ENCODE measurements at places on chromosomes 12 and 14. TPM values are rescaled to one million over a fixed set of nuclear protein-coding genes. Genes with fewer than 3 reads are reported as not detected.

The OTX2 gene
- total RNA-seq, result not detected

The SYCP3 gene
- not detected for total RNA-seq

The FSCB gene
- not detected for total RNA-seq

The ANO4 gene
- 0.24 TPM for total RNA-seq

The COPS7A gene
- 83.1 TPM for total RNA-seq

DNA sequence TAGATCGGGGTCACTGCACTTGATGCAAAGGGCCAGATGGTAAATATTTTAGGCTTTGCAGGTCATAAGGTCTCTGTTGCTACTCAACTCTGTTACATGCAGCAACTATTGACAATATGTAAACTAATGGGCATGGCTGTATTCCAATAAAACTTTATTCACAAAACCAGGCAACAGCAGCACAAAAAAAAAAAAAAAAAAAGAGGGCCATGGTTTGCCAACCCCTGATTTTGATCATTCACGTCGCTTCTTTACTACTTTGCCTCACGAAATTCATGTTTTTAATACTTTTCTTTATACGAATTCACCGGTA is 152.9 kb downstream of the RBM19 start:
- DNase-seq, result no peak

DNA sequence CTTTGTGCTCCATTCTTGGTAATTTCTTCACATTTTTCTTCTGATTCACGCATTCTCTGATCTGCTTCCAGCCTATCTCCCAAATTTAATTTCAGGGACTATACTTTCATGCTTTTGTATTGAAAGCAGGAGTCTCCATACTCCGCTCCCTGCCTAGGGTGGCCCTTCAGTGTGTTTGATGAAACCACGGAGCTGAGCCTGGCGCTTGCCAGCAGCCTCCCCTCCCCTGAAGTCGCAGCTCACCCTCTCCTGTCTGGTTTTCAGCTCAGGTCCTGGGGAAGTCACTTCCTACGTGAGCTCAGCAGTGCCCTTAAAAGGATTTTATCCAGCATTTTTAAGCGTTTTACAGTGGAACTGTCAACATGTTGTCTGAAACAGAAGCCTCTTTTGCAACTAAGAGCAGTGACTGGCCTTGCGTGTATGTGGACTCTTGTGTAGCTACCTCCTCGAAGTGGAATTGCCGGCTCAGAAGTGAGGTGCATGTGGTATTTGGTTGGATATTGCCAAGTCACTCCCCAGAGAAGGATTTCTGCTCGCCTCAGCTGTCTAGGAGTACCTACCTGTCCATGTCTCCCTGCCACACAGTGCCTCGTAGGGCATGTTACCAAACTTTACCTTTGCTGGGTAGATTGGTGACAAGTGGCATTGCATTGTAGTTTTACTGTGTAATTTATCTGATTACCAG is 78.5 kb downstream of the TESC start:
- DNase-seq, result no peak

DNA sequence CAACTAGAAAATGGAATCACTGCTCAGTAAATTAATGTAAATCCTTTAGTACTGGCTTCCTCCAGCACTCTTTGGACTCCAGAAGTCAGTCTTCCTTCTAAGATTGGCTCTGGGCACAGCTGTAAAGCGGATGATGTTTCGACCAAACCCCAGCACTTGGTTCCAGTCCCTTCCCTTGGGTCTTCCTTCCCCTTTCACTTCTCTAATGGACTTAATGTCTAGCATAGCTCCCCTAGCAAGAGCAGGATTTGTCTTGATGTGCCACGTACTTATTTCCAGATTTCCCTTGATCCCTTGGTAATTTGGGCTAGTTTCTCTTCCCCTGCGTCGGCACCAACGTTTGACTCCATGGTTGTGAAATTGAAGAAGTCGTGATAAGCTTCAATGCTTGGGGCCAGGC is 28.3 kb downstream of the C12orf75 start:
- DNase-seq, result no peak

- no peak for DNase-seq
These were observed 15.0 kb downstream of the TCP11L2 start for GRCh38 chr12:106317406-106318082.

- DNase-seq, result no peak
These were observed 876.2 kb downstream of the C12orf50 start for GRCh38 chr12:87152841-87153528.

DNA sequence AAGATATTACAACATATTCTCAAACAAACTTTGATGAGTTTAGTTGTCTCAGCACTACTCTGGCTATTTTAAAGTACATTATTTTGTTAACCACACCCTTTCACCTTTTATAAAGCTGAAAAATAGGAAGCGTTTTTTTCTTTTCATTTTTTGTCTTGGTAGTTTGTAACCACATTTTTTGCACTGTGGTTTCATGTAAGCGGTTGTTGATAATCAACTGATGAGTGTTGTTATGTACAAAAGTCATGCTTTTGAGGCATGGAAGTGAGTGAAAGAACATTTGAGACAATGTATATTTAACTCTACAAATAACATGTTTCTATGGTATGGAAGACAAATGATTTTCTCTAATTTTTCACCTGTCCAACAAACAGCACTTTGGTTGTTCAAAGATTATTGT is 52.1 kb upstream of the ATP2B1 start:
- no peak for DNase-seq

DNA sequence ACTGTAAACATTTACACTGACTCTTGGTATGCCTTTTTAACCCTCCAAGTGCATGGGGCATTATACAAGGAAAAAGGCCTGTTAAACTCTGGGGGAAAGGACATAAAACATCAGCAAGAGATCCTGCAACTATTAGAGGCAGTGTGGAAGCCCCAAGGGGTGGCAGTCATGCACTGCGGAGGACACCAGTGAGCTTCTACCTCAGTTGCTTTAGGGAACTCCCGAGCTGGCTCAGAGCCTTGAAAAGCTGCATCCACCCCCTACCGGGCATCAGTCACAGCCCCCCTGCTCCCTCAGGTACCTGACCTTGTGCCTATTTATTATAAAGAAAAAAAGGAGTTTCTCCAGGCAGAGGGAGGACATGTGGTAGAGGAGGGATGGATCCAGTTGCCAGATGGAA is 695.6 kb upstream of the LMO3 start:
- DNase-seq, result no peak

DNA sequence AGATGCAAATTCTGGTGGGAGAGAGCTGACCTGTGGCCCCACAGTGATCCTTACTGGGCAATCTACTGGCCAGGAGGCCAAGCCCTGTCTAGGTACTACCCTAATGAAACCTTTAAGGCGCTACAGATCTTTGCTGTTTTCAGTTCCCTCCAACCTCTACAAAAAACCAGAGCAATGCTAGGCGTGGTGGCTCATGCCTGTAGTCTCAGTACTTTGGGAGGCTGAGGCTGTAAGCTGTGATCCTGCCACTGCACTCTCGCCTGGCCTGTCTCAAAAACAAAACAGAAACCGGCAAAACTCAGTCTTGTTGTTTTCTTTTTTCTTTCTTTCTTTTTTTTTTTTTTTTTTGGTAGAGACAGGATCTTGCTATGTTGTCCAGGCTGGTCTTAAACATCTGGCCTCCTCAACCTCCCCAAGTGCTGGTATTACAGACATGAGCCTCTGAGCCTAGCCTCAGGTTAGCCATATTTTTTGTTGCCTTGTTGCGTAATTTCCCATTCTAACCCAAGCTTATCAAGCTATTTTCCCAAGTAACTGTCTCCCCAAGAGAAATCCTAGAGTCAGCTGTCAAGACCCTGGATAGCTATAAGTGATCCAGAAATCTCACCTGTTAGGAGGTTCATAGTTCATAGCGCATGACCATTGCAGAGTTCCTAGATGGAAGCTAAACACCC is 2.8 kb downstream of the ETFBKMT start:
- DNase-seq, result no peak

DNA sequence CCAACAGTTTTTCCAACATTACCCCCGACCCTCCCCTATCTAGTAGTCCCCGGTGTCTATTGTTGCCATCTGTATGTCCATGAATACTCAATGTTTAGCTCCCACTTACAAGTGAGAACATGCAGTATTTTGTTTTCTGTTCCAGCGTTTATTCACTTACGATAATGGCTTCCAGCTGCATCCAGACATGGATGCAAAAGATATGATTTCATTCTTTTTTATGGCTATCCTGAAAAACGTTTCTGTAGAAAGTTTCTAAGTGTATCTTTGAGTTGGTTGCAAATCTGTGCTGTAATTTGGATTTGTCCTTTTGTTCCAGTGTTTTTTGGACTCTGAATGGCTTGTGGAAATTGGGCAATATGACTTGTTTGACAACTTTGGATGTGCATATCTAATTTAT is 11.7 kb downstream of the SP1 start:
- no peak for DNase-seq

DNA sequence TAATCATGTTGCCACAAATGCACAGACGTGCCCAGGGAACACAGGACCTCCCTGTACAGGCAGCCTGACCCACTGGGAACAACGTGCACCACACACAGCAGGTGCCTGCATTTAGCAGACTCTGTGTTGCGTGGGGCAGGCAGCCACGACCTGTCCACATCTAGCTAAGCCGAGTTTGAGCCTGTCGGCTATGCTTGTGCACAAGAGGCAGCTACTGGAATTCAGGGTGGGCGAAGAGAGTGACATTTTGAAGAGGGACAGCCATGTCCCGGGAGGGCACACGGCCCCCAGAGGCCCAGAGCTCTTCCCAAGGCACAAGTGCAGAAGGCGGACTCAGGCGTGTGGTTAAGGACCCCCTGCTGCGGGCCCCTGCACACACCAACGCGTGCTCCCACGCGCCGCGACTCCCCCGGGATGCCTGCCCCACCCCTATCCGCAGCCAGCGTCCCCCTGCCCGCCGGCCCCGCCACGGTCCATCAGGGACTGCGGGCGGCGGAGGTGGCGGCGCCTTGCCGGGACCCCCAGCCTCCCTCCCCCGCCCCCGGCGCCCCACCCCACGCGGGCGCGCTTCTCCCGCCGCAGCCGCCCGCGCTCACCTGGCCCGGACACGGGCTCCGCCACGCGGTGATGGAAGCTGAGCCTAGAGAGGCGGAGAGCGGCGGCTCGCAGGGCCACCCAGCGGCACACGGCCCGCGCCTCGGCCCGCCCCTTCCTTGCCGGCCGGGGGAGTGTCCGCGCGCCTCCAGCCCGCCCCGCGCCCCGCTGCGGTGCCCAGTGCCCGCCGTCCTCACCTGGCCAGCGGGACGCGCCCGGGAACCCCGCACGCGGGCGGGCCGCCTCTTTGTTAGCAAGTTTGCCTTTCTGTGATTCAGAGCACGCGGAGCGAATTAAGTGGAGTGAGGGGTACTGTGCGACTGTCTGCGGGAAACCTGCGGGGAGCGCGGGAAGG is 125.3 kb upstream of the PRMT8 start:
- no peak for DNase-seq

DNA sequence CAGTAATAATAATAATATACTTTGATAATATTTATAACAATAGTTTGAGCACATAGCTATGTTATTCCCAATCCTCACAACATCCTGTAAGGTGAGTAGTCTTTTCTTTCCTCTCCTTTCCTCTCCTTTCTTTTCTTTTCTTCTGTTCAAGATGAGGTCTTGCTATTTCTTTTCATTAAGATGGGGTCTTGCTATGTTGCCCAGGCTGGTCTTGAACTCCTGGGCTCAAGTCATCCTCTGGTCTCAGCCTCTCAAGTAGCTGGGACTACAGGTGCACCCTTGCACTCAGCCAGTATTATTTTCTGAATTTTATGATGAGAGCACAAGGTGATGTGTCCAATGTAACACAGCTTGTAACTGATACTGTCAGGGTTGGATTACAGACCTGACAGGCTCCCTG is 134.6 kb downstream of the OTOGL start:
- DNase-seq, result no peak

DNA sequence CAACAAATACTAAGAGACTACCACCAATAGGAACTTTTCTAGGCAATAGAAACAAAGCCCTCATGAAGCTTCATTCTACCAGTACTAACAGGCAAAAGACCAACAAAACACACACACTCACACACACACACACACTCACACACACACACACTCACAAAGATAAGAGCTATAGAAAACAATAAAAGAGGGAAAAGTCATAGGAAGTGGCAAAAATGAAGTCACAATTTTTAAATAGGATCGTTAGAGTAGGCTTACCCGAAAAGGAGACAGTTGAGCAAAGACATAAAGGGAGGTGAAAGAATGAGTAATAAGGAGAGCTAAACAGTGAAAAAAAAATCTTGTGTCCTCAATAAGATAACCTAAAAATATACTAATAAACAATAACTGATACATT is 66.5 kb downstream of the C2CD5 start:
- no peak for DNase-seq

DNA sequence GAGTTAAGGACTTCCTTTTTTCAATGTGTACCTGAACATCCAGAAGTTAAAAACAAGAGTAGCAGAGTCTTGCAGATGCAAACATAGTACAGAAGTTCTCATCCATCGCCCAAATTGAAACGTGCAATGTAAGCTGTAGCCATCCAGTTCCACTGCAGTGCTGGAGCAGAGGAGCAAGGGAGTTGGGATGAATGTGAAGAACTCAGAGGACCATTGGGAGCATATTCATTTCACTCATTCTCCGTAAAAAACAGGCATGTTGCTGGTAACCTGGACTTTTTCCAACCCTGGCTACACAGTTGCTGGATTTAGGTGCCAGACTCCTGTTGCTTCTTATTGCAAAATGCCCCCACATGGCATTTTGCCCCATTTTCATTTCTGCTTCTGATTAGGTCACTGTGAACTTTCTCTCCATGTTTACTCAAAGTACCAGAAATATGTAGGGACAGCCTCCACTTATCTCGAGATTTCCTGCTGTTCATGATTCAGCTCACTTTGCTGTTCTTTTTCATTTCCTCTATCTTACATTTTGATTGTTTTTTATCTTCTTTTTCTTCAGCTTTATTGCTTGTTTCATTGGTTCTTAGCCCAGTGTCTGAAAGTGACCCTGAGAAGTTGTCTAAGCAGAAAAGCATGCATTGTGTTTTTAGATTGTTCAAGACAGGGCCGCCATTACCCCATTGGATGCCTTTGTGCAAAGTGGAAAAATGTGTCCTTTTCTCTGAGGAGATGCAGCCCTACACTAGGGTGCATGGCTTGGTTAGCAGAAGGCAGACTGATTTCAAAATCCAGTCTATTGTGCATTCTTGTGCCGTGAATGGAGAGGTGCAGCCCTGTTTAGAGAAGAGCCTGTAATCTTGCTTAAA is 109.0 kb upstream of the AMIGO2 start:
- no peak for DNase-seq

- DNase-seq, result no peak
These were observed 963.2 kb downstream of the DIO2 start for GRCh38 chr14:79248126-79248525.

DNA sequence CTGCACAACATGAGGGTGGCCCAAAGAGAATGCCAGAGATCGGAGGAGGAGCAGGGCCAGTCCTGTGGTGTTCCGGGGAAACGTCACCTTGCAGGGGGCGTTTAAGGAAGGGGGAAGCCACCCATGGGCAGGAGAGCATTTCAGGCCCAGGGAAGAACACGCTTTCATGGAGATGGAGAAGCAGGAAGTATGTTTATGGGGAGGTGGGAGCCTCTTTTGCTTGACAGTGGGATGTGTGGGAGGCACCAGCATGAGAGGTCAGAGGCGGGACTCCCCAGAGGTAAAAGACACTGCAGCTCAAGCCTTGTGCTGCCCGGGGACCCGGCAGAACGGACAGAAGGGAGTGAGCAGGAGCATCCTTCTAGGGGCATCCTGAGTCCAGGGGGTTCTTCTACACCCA is 1.3 kb upstream of the LRTM2 start:
- DNase-seq, result no peak

- DNase-seq, result no peak
These were observed 676.1 kb upstream of the TMEM132C start for GRCh38 chr12:127590868-127591267.
